ENCODE measurements at places on chromosomes 3 and 15.
A peak's percentile ranks its signal among the peaks of the same experiment; 100 is the strongest.

DNA sequence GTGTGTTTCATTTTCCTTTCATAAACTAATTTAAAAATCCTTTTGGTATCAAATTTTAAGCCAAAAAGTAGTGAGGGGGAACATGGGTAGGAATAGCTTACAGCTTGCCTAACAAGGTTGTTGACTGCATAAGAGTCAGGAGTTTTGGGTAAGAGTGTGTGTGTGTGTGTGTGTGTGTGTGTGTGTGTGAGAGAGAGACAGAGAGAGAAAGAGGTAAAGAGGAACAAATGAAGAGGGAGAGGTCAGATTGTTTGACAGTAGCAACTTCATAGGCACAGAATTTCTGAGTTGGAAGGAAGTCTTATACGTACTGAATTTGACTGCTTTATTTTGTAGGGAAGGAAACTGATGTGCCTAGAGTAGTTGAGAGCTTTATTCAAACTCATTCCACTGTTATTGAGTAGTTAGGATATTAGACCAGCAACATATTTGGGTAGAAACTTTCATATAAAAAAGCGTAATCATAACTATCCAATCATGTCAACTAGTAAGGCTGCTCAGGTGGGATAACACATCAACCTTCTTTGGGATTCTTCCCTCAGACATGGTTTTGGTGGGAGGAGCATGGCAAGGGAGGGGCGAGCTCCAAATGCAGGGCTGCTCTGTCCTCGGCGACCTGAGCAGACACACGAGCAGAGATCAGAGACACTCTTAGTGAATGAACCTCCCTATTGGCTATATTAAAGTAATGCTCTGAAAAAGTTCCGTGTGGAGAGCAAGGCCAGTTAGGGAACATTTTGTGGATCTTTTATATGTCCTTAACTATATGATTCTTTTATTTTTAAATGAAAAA lies 86.4 kb downstream of the LPP start:
- no peak for DNase-seq

DNA sequence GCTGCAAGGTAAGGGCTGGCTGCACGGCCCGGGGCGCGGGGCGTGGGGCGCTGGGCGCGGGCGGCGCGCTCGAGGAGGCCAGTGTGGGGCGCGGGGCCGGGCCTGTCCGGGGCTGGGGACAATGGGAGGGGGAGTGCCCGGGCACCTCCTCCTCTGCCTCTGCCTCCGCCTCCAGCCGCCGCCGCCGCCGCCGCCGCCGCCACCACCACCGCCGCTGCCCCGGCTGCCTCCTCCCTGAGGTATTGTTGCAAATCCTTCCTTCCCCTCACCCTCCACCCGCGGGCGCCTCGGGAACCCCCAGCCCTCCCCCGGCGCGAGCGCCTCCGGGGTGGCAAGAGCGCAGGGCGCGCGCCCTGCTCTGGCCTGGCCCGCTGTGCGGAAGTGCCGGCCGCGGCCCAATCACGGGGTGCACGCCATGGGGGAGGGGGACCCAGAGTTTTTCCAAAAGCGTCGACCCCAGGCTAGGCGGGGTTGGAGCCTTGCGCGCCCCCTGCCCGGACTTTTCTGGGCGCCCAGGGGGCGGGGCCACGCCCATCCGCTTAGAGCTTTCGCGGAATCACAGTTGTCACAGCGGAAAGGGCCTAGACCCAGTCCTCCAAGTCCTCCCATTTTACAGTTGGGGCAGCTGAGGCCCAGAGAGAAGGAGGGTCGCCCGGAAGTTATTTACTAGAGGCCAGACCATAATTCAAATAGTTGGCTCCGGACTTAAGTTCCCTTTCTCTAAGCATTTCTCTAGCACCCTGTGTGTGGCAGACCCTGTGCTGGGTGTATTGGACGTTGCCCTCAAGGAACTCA lies at the start of gene LPP:
LPP (plus strand) TSS at position 144 of the 795 bp plus-strand sequence. CDS start 251,964 bp downstream, outside the sequence.
- DNase-seq: peak; percentile 83

DNA sequence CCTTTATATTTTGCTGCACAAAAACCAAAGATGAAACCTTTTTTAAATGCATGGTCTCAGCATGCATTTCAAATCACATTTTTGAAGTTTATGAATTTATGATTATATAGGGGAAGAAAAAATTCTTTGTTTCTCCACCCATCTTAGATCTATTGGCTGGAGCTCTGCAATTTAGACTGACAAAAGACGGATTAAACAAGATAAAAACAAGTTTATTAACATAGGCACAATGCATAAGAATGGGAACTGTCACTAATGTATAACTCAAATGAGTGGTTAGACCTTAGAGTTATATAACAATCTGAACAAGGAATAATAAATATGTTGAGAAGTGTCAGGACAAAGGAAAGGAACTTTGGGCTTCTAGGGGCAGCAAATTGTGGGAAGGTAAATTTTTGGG lies 132.5 kb downstream of the SERPINI1 start:
- DNase-seq: no peak

- no peak for DNase-seq
These were observed 91.2 kb upstream of the VEPH1 start for GRCh38 chr3:157594413-157594812.

GRCh38 chr15:31328428-31328968 lies 1.9 kb downstream of the KLF13 start:
- peak; percentile 53 for DNase-seq

- no peak for DNase-seq
These were observed 74.3 kb downstream of the ABTB1 start for GRCh38 chr3:127747066-127747465.

DNA sequence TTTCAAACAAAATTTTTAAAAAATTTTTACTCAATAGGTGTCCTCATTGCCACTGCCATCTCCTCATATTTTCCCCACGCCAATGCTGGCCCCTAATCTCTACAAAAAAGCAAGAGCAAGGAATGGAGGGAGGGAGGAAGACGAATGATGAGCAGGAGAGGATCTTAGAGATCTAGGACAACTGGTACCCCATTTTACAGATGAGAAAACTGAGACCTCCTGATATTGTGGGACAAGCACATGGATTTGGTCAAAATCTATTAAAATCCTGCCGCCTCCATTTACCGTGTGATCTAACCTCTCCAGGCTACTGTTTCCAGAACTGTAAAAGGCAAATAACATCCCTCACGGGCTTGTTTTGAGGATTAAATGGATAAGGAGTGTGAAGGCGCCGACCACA lies 4.6 kb downstream of the HEG1 start:
- no peak for DNase-seq

All from eye (tissue), 1 donor.